ENCODE measurements at places on chromosomes 13 and 19.

DNA sequence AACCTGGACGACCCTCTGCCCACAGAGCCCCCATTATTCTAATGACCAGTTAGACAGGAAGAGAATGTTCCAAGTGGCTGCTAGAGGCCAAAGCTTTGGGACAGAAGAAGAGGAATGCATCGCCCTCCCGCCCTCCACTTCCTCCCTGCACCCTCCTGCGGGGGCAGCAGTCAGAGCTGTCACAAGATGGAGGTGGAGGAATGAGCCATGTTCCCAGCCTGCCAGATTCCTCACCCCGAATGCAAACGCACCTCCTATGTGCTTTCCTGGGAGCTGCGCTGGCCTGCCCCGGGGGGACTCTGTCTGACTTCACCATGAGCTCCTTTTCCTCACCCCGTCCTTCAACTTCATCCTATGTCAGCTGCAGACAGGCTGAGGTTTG is 1.7 kb downstream of the YJEFN3 start:
- DNase-seq = peak; percentile 36

DNA sequence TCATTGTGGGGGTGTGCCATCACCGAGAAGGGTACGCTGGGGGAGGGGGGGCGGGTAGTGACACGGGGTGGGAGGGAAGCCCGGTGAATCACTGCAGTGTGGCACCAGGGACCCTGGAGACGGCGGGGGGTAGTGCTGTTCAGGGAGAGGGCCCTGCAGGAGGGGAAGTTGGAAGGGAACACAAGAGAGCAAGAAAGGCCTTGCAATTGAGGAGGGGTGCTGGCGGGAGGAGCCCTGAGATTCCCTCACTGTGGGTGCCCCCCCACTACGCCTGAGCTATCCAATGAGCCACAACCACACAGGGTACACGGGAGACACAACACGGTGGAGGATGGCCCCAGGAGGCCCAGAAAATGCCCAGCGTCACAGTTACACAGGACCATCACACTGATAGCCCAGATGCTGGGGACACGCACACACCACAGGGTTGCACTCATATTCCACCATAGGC is 516 bp upstream of the ATP1A3 start:
- DNase-seq = no peak

- DNase-seq = peak; percentile 62
Observed at GRCh38 chr13:37109051-37109678, 3.7 kb upstream of the CSNK1A1L start.

DNA sequence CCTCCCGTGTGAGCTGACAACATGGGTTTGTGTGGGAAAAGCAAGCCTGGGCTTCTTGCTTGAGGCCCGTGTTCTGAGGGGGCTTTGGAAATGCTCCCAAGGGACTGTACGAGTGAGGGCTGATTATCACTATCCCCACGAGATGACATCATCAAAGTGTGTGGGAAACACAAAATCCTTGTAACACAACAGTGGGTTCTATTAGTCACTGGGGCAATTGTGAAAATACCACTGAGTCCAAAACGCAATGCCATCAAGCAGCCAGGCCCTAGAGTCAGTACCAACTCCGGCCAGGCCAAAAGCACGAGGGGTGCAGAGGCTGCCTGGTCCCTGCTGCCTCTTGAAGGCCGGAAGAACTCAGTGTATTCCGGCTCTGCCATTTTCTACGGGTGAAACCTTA is 29.6 kb downstream of the CAPS start:
- DNase-seq = peak; percentile 82

GRCh38 chr13:23618341-23618740 is 48.1 kb downstream of the TNFRSF19 start:
- DNase-seq = peak; percentile 98

GRCh38 chr13:42977219-42977659 is 14.8 kb downstream of the EPSTI1 start:
- DNase-seq = no peak

GRCh38 chr19:44696939-44697669 is 1.8 kb upstream of the CEACAM16 start:
- no peak for DNase-seq

DNA sequence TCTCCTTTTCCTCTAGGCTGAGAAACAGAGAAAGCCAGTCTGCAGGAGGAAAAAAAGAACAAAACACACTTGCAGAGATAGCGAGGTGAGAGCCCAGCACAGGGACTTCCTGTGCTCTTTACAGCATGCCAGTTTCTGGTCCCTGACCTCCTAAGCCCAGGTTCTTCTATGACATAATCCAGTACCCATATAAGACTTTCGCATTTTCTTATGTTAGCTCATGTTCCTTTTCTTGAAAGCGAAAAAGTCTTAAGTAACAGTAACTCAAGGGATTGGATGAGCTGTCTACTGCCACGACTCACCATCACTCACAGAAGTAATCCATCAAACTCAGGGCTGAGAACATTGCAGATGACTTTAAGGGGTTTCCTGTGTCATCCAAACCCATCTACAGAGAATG is 17.4 kb downstream of the CCDC70 start:
- DNase-seq = no peak

- no peak for DNase-seq
Observed at GRCh38 chr13:113949546-113949945, 24.3 kb downstream of the C13orf46 start.

All from IMR-90 (cell line).